ENCODE measurements at places on chromosomes 7 and 10.

GRCh38 chr10:90437452-90437851 lies 420.4 kb downstream of the HTR7 start:
- no peaks in the 10 kb centered on the region for H3K36me3 ChIP-seq
- H3K27ac ChIP-seq = no peak overlapping the region
- no peaks in the 10 kb centered on the region for H3K4me1 ChIP-seq
- H3K27me3 ChIP-seq = no peaks in the 10 kb centered on the region
- DNase-seq = no peak
- no peak overlapping the region for H3K4me3 ChIP-seq

DNA sequence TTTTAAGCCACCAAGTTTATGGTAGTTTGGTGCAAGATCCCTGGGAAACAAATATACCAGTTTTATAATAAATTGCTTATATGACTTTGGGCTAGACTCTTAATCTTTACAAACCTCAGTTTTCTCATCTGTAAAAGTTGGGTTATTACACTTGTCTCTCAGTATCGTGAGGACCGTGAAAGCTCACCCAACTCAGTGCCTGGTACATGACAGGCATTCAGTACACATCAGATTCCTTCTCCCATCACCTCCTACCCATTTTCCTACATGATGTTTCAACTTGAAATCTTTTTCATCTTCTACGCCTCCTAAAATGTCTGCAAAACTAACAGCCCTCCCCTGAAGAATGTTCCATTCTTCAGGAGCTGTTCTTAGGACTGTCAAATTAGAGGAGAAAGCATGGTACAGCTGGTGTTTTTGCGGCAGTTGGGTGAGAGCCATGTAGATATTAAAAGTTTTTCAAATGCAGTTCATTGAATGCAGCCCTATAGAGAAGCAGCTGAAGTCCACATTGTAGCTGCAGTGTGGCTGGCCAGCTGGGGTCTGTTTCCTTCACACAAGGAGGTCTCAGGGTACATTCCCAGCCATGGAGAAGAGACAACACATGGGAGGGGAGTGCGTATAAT lies 812.8 kb downstream of the LRMDA start:
- H3K4me3 ChIP-seq = no peak overlapping the region
- no peaks in the 10 kb centered on the region for H3K36me3 ChIP-seq
- no peaks in the 10 kb centered on the region for H3K4me1 ChIP-seq
- no peak for DNase-seq
- no peaks in the 10 kb centered on the region for H3K27me3 ChIP-seq

DNA sequence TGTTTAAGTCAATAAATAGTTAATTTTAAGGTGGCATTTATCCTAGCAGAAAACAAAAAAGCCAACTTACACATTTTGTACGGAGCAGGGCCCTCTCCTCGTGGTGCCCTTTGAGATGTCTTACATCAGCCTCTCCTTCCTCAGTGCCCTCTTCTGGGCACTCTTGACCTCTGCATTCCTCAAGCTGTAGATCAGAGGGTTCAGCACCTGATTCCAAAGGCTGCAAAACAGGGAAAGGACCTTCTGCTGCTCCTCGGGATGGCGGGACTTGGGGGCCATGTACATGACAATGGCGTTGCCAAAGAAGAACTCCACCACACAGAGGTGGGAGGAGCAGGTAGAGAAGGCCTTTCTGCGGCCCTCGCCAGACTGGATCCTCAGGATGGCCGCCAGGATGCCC lies 4.6 kb upstream of the OR2A14 start:
- no peaks in the 10 kb centered on the region for H3K4me1 ChIP-seq
- H3K27ac ChIP-seq = no peak overlapping the region
- H3K36me3 ChIP-seq = no peaks in the 10 kb centered on the region
- no peak overlapping the region for H3K4me3 ChIP-seq

- H3K36me3 ChIP-seq = no peaks in the 10 kb centered on the region
- no peak overlapping the region for H3K27ac ChIP-seq
- H3K4me3 ChIP-seq = no peak overlapping the region
- no peaks in the 10 kb centered on the region for H3K4me1 ChIP-seq
- H3K27me3 ChIP-seq = no peaks in the 10 kb centered on the region
Measured at GRCh38 chr10:20817646-20818045, 79.5 kb downstream of the NEBL start.

DNA sequence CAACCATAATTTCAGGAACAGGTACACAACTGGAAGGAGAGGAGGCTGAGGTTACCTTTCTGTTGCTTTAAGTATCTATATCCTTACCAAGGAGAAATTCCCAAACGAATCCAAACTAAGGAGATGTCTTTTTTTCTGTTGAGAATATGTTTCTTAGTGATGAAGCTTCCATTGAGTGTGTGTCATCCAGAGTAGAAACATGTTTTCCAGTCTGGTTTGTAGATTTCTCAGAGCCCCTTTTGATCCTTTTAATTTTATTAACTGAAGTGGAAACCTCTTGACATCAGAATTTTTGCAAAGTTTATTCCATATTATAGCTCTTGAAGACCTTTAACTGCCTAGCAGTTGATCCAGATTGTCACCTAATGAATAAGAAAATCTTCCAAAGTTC lies 207.1 kb upstream of the FERD3L start:
- no peak overlapping the region for H3K27ac ChIP-seq
- H3K27me3 ChIP-seq = no peaks in the 10 kb centered on the region
- no peaks in the 10 kb centered on the region for H3K4me1 ChIP-seq
- H3K36me3 ChIP-seq = no peaks in the 10 kb centered on the region

- H3K27ac ChIP-seq = no peak overlapping the region
- no peak overlapping the region for H3K4me3 ChIP-seq
Measured at GRCh38 chr10:113585949-113586348, 33.1 kb downstream of the HABP2 start.

DNA sequence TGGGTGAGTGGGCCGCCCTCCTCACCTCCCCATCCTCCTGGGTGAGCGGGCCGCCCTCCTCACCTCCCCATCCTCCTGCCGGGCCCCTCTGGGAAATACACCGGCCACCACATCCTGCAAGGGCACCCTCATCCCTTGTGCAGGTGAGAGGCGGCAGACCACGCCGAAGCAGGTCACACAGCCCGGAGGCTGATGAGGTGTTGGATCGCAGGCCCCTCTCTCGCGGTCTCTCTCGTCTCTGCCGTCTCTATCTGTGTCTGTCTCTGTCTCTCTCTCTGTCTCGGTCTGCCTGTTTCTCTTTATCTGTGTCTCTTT lies 30.8 kb upstream of the FOXL3 start:
- DNase-seq = no peak
- H3K4me3 ChIP-seq = no peak overlapping the region
- peaks cover 3% of the 10 kb centered on the region for H3K4me1 ChIP-seq
- H3K36me3 ChIP-seq = peaks cover 11% of the 10 kb centered on the region
- H3K27me3 ChIP-seq = no peaks in the 10 kb centered on the region

GRCh38 chr7:64628721-64629120 lies 37.2 kb upstream of the ZNF107 start:
- H3K36me3 ChIP-seq = no peaks in the 10 kb centered on the region
- no peaks in the 10 kb centered on the region for H3K27me3 ChIP-seq
- H3K4me3 ChIP-seq = no peak overlapping the region
- H3K4me1 ChIP-seq = no peaks in the 10 kb centered on the region
- H3K27ac ChIP-seq = no peak overlapping the region
